ENCODE measurements at places on chromosomes 1 and 21.

GRCh38 chr21:45959779-45960390 lies 21.7 kb upstream of the COL6A1 start:
- DNase-seq: no peak

GRCh38 chr1:179012038-179012437 lies 13.7 kb upstream of the FAM20B start:
- no peak for DNase-seq

DNA sequence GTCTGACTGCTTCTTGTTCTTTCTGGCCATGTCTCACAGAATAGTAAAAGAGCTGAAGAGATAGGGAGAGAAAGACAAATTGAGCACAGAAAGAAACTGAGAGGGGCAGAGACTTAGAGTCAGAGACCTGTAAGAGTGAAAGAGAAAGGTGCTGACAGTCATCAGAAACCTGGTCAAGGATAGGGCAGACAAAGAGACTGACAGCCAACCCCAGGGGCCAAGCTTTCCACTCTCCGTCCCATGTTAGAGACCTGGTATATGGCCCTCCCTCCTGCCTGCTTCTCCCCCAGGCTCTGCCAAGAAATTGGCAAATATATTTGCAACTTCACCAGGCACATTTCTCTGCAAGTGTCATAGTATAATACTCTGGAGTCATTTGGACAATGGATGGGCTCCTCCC lies 64.6 kb downstream of the RHBG start:
- DNase-seq: peak; percentile 44

- DNase-seq: no peak
These were observed 12.2 kb downstream of the AMPD2 start for GRCh38 chr1:109631513-109632505.

DNA sequence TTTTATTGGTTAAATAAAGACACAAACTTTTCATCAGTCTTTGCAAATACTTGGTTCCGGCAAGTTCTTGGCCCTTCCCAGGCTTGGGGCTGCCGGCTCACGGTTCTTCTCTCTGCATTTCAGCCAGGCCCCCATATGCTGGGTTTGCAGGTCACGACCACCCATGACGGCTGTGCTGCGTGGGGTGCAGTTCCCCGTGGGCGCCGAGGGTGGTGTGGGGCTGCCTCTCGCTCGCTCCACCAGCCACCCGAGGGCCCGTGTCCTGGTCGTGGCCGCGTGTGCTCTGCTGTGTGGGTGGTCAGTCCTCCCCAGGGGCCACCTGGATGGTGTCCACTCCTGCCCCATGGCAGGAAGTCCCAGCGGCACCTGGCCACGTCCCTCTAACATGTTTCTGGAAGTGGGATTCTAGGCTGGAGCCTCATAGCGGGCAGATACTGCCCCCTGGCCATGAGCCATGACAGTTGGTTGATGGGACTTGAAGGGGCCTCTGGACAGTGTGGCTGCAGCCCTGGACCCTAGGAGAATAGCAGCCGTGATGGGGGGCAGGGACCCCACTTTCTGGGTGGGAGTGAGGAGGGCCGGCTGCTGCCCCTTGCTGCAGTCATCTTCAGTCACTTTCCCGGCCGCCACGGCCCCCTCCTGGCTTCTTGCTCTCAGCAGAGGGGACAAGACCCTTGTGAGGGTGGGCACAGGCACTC lies 46.3 kb downstream of the SKI start:
- DNase-seq: no peak

GRCh38 chr1:19647643-19648042 lies 3.5 kb downstream of the NBL1 start:
- DNase-seq: no peak

DNA sequence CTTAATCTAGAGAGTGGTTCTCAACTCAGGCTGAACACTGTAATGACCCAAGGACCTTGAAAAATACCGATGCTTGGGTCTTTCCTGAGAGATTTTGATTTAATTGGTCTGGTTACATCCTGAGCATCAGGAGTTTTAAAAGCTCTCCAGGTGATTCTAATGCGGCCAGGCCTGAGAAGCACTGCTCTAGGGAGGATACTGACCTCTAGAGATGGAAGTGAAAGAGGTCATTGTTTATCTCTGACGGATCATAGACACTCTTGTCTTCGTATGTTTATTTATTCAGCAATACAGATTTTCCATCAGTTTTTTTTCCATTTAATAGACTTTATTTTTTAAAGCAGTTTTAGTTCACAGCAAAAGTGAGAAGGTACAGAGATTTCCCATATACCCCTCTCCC lies 54.5 kb upstream of the IGSF5 start:
- DNase-seq: no peak

DNA sequence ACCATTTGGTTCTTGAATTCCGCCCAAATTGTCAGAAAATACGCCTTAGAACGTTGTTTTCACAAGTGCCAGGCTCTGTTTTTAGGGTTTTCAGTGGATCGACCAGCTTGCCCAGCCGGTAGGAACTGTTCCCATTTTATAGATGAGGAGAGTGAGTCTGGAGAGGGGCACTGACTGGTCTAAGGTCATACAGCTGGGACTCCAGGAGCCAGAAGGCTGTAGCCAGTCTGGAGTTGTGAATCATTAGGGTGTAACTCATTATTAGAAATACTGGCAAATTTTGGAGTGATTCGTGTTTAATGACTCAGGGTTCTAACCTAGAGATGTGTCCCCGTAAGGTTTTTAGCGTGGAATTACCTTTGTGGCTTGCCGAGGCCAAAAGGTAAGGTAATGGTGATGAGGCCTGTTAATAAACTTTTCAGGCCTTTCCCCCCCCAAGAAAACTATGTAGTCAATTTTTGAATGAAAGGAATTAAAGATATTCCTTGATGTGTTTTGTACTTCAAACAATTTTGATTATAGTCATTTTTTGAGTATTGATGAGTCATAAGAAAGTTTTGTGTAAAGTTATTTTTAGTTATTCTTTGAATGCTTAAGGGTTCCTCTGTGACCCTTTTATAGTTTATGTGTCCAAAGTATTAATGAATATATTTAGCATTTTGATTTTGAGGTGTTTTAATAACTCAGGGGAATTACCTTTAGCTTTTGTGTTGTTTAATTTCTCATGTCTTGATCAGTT lies 2.1 kb downstream of the DYRK1A start:
- DNase-seq: no peak

DNA sequence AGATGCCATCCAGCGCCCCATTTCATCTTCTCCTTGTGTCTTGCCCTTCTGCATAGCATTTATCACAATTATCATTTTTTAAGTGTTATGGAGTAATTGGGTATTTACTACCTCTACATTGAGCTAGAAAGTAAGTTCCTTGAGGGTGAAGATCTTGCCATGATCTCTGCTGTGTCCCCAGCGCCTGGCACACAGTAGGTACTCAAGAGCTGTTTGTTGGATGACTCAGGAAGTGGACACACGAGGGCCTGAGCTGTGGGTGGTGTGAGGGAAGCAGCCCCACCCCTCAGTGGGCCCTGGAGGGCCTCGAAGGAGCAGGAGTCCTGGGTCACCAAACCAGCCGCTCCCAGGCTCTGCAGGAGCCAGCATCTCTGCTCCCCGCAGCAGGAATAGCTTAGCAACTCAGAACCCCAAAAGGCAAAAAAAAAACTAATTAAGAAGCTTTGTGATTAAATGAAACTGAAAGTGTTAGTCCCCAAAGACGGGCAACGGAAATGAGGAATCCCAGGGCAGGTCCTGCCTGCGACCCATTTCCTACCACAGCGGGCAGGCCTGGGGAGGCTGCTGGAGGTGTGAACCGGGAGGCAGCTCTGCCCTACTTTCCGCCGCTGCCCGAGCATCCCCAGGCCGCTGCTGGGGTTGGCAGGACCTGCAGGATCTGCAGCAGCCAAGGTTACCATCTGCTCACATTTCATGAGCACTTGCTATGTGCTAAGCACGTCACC lies 87.7 kb downstream of the LACTBL1 start:
- DNase-seq: peak; percentile 59

Data from GM19239 (cell line).